ENCODE measurements at places on chromosomes 12 and 14.

DNA sequence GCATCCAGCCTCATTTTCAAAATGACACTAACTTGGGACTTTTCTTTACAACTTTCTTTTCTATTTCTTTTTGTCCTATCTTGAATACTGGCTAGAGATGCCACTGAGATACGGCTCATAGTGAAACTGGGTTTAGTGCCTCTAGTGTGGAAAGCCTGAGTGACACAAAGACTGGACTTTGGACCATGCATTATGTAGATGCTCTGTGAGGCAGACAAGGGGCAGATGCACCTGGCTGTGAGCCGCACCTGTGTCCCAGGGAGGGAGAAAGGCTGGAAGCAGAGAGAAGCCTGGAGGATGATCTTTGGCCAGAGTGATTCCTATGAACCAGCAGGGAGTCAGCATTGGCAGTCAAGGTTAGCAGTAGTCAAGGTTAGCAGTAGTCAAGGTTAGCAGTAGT, 852.3 kb upstream of the TMEM132C start:
- DNase-seq, result no peak

GRCh38 chr12:15368812-15369211, 46.5 kb downstream of the PTPRO start:
- DNase-seq, result no peak

DNA sequence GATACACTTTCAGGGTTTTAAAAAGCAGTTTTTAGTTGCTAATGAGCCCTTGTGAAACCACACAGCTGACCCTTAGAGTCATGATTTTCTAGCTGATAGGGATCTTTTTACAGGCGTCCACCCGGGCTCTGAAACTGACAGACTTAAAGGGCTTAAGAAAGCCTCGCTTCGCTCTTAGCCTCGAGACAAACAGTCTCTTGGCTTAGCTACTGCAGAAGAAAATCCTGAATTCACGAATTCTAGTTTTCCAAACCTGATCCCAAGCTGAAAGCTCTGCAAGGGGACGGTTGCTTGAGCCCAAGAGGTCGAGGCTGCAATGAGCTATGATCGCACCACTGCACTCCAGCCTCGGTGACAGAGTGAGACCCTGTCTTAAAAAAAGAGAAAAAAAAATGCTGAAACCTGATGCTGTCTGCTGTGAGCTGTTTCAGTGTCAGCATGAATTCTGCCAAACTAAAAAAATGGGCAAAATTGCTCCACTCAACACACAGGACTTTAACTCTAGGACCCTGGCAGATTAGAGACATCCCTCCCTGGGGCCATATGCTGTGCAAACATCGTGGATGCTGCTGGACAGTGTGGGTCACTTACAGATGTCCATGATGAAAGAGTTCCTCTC, 3.1 kb upstream of the HPD start:
- DNase-seq, result no peak

DNA sequence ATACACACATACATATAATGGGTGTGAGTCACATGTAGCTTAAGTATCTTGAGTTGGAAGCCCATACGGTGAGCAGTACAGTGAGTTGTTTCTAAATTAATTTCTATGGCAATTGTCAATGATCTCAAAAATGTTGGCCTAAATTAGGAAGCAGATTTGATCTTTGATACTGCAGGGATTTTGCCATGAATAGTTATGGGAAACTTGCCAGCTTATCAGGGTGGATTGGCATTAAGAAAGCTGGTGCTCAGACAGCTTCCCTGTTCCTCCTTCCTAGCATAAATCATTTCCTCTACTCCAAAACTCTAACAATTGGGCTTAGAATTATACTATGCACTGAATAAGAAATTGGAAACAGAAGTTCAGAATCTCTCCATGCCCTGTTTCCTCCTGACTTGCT, 150.9 kb upstream of the FRMD6 start:
- no peak for DNase-seq
